Transverse colon (tissue), 4 donors: ENCODE measurements at places on chromosomes 4 and X.

- no peak for DNase-seq
These were observed 32.0 kb downstream of the NPY1R start for GRCh38 chr4:163300445-163300844.

DNA sequence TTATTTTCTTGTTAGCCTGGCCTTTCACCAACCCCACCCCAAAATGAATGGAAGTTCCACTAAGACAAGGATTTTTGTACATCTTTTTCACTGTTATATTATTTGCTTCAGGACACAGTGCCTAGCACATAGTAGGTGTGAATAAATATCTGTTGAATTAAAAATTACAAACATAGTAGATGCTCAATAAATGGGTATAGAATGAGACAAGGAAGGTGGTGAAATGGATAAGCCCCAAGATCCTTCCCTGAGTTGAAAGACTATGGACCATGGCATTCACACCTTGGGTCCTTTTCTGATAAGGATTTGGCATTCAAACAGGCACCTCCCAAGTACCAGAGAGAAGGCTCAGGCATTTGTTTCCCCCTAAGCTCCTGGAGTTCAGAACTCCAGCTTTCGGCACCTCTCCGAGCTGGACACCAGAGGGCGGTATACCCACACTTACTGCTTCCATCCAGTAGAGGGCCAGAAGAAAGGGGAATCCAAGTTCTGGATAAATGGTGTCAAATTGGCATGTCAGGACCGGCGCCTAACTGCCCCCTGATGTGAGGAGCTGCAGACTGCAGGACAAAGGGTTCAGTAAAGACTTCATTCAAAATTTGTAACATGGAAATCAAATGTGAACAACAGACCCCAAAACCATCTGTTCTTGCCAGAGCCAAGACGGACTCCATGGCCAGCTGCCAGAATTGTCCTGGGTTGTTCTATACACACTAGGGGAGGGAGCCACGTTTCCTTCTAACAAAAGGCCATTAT, 193.0 kb downstream of the GPC3 start:
- peak; percentile 65 for DNase-seq

GRCh38 chrX:11908371-11908770, 150.3 kb downstream of the MSL3 start:
- no peak for DNase-seq

- no peak for DNase-seq
These were observed 274.4 kb downstream of the DCTD start for GRCh38 chr4:182642831-182643230.

GRCh38 chrX:9683350-9683749, 82.3 kb downstream of the GPR143 start:
- no peak for DNase-seq

GRCh38 chrX:40176351-40177116, 78.8 kb upstream of the BCOR start:
- DNase-seq = peak; percentile 78

- no peak for DNase-seq
These were observed 332.5 kb upstream of the TRAM1L1 start for GRCh38 chr4:117417856-117418255.

DNA sequence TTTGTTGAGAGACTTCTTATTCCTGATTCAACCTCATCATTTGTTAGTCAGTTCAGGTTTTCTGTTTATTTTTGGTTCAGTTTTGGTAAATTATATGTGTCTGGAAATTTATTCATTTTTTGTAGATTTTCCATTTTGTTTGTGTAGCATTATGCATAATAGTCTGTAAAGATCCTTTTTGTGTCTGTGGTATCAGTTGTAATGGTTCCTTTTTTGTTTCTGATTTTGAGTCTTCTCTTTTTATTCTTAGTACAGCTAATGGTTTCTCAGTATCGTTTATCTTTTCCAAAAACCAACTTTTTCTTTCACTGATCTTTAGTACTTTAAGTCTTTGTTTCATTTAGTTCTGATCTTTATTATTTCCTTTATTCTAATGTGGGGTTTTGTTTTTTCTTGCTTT, 61.4 kb downstream of the NWD2 start:
- DNase-seq = no peak
